ENCODE measurements at places on chromosomes 4 and X.

DNA sequence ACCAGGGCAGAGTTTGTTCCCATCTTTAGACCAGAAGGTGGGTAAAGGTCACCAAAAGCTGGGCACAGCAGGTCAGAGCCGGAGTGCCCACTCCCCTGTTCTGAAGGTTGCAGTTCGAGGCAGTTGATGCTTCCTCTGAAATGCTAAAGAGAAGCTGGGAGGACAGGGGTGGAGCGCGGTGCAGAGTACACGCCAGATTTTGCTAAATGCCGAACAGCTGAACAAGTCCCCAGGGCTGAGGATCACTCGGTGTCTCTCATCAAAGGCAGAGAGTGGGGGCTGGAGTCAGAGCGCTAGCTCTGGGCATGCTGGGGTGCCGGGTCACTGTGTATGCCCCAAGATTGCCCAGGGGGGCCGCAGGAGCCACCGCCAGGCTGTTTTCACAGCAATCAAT, 197.0 kb downstream of the BCOR start:
- no peak for DNase-seq

DNA sequence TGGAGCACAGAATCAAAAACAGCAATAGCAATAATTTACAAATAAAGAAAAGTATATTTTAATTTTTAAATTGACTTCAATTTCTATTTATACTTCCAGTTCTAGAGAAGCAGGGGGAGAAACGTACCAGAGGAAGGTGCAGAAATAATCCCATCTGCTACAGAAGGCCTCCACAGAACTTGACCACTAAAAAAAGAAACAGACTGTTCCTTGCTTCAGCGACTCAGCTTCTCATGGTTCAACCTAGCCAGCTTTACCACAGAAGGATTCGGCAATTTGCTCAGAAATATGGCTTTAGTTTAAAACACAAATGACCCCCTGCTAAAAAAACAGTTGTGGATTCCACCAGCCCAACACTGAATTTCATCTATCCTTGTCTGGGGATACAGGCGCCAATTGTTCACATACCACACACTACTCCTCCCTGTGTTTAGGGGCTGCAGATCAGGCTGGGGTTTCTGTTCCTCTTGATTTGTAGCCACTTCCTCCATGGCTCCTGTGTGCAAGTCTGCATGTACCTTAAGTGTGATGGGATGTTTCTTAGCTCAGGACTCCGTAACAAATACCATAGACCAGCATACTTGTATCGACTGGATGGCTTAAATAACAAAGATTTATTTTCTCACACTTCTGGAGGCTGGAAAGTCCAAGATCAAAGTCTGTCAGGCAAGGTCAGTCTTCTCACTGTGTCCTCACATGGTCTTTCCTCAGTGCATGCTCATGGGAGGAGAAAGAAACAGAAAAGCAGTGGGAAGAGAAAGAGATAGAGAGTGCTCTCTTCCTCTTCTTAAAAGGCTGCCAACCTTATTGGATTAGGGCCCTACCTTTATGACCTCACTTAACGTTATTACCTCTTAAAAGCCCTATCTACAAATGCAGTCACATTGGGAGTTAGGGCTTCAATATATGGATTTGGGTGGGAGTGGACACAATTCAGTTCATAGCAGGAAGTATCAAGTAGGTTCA, 79.1 kb downstream of the AMOT start:
- no peak for DNase-seq

DNA sequence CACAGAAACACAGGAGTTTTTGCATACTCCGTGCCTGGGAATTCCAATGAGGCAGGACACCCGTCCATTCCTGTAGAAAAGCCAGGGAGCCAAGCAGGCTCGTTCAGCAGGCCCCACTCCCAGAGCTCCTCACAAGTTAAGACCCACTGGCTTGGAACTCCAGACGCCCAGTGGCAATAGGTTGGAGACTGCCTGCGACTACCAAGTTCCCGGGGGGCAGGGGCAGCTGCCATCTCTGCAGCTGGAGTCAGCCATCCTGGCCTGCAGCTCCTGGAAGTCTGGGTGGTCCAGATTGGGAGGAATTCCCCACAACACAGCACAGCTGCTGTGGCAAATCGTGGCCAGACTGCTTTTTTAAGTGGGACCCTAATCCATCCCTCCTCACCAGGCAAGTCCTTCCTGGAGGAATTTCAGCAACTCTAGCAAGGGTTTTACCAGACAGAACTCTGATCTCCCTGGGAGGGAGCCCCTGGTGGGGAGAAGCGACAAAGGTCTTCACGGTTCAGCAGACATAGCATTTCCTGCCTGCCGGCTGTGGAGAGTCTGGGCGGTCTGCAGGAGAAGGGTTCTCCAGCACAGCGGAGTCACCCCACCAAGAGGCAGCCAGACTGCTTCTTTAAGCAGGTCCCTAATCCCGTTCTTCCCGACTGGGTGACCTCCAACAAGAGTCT, 231.9 kb downstream of the STPG2 start:
- no peak for DNase-seq

DNA sequence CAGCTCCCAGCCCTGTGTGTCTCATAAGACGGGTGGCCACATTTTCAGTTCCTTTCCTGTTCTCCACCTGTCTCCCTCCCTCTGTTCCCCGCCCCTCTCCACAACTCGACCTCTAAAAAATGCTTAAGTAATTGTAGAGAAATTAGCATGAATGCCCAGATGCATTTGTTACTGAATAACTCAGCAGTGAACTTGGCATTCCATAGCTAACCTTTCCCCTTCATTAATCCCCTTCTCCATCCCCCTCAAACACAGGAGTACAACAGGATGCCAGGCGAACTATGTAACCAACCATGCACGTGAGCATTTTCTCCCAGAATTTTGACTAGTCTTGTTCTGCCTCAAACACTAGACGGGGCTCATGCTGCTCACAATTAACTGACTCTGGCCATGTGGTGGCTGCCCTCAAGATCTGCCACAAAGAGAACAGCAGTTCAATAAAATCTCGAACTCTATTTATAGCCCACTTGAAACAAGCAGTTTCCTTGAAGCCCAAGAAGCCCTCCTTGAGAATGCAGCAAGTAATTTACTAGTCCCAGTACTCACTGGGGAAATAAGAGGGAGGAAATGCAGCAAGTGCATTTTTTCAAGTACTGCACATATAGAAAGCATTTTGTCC, 351.2 kb downstream of the ARHGAP24 start:
- DNase-seq: no peak

- no peak for DNase-seq
Observed at GRCh38 chrX:154727418-154727817, 23.5 kb downstream of the GAB3 start.

Measured in stimulated activated CD4-positive, alpha-beta T cell treated with anti-CD3 and anti-CD28 coated beads, Interleukin-1b, Interleukin-23, amount 100 ng/mL, for 48 hours (primary cell).